ENCODE measurements at places on chromosomes 1 and 21.

DNA sequence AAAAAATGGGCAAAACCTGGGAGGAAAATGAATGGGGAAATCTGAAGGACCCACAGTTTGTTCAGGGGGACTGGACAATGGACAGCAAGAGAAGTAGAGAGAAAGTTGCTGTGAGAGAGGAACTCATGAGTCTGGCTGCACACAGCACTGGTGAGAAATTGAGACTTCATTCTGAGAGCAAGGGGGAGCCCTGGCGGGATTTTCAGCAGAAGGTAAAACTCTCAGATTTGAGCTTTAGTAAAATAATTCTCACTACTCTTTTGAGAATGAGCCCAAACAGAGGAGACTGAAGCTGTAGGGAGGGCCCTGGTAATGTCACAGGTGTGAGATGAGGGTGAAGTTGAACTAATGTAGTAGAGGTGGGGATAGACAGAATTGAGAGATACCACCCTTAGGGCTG, 438.6 kb downstream of the OMA1 start:
- DNase-seq: no peak

GRCh38 chr1:36123356-36123755, 1.7 kb downstream of the COL8A2 start:
- no peak for DNase-seq

- DNase-seq: no peak
Observed at GRCh38 chr1:75742047-75742625, 17.6 kb downstream of the ACADM start.

GRCh38 chr1:203858055-203858454, 3.3 kb upstream of the SNRPE start:
- no peak for DNase-seq

GRCh38 chr1:201861448-201861847, 27.2 kb upstream of the SHISA4 start:
- no peak for DNase-seq

DNA sequence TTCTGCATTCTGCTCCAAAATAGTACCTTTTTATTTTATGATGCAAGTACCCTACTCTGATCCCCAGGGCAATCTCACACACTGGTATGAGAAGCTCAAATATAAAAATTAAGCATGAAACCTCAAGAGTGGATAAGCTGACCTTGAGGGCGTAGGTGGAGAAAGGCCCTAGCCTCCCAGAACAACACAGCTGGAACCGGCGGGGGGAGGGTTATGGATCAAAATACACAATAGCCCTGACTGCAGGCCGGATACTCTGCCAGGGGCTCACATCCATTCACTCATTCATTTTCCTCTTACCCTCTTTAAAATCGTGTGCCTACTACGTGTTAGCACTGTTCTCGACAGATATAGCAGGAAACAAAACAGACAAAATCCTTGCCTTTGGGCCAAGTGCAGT, 32.8 kb upstream of the ECE1 start:
- no peak for DNase-seq

DNA sequence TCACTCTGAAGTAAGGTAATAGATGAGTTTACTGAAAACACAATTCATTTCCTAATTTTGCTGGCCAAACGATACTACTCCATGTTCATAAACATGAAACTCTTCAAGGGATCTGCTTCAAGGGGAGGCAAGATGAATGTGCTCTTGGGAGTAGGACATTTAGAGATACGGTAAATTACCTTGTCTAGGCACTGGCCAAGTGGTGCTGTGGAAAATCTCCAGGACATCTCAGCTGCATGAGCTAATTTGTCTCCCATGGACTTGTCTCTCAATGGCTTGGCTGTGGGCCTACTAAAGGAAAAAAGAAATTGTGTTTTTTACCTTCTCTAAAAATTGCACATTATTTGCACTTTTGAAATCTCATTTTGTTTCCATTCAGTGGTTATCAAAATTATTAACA, 780.6 kb downstream of the LTN1 start:
- no peak for DNase-seq

DNA sequence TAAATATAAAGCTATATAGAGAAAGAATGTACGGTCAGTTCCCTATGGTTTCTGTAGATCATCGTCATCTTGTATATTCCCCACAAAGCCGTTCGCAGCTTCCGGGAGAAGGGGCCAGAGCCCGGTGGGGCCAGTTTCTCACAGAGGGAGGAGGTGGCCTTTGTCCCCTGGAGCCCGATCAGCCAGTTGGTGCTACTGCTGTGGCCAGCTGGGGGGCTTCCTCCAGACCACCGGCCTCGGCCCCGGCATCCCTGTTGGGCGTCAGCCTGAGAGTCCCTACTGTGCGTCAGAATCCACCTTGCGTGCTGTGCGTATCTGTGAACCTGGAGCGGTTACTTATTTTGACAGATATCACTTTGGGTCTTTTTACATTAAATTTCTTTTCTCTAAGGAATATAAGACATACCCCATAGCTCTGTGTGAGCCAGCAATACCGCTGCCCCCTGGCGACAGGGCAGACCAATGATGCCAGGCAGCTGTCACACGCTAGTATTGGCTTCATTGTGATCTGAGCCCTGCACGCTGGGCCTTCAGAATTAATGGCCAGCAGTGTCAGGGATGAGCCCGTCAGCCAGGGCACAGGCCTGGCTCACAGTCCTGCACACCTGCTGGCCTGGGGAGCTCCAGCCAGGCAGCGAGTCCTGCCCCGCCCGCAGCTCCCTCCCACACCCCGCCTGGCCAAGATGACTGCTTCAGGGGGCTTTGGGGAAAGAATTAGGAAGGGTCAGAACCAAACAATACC, 145.9 kb downstream of the PGBD5 start:
- DNase-seq: no peak

DNA sequence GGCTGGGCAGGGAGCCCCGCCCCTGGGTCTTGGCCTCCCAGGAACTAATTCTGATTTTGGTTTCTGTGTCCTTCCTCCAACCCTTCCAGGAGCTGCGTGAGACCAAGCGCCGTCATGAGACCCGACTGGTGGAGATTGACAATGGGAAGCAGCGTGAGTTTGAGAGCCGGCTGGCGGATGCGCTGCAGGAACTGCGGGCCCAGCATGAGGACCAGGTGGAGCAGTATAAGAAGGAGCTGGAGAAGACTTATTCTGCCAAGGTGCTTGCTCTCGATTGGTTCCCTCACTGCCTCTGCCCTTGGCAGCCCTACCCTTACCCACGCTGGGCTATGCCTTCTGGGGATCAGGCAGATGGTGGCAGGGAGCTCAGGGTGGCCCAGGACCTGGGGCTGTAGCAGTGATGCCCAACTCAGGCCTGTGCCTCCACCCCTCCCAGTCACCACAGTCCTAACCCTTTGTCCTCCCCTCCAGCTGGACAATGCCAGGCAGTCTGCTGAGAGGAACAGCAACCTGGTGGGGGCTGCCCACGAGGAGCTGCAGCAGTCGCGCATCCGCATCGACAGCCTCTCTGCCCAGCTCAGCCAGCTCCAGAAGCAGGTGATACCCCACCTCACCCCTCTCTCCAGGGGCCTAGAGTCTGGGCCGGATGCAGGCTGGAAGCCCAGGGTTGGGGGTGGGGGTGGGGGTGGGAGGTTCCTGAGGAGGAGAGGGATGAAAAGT, 18.5 kb upstream of the SEMA4A start:
- no peak for DNase-seq
